ENCODE measurements at places on chromosomes 12 and 14. TPM values are rescaled to one million over a fixed set of nuclear protein-coding genes. Genes with fewer than 3 reads are reported as not detected.

DNA sequence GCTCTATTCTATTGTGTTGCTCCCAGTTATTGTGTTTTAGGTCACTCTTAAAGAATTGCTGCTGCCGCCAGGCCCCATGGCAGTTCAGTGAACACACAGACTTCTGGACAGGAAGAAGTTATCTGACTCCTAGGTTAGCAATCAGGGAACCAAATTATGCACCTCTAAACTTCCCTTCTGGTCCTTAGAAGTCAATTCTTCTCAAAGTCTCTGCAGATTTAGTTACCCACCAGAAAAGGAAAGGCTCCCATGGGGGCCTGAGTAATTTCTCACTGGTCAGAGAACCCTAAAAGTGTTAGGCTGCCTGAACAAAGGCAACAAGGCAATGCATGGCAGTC, 10.0 kb downstream of the EMP1 start:
- no peak for DNase-seq
- peak overlapping the region; percentile 97 for H3K27ac ChIP-seq
- no peak overlapping the region for H3K4me3 ChIP-seq
- peaks cover 88% of the 10 kb centered on the region for H3K4me1 ChIP-seq

Gene RFX4
- total RNA-seq, result not detected

DNA sequence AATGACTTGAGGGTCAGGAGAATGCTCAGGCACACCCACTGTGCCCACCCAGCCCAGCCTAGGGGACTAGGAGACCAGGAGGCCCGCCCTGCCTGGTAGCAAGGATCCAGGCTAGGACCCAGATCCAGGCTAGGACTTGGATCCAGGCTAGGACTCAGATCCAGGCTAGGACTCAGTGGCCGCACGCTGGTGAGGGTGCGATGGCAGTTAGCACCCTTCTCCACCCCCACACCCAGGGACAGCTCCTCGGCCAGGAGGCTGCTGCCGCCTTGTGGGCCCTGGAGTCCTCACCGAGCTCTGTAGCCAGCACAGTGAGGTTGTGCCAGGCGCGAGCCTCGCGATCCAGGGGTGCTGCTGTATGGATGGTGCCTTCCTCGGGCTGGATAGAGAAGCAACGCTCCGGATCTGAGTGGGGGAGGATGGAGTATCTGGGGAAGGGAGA, 5.1 kb downstream of the CDH24 start:
- H3K27ac ChIP-seq, result no peak overlapping the region
- H3K36me3 ChIP-seq, result peaks cover 7% of the 10 kb centered on the region
- H3K4me1 ChIP-seq, result peaks cover 19% of the 10 kb centered on the region
- no peak for DNase-seq
- no peak overlapping the region for H3K4me3 ChIP-seq

DNA sequence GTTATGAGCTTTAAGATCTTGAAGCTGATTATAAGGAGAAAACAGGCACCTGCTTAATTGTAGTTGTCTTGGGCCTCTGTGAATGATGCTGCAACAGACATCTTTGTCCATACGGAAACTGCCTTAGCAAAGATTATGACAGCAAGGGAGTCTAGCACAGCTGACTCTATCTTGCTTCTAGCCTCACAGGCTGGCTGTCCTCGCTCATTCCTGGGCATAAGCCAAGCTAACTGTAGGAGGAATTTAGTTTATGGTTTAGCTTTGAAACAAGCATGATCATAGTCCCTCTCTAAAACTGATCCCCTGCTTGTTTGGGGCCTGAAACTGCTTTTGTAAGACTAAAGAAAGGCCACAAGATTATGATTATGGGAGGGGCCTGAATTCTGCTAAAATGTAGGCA, 74.3 kb upstream of the C14orf132 start:
- H3K4me1 ChIP-seq, result no peaks in the 10 kb centered on the region
- H3K27ac ChIP-seq, result no peak overlapping the region
- no peaks in the 10 kb centered on the region for H3K27me3 ChIP-seq
- H3K36me3 ChIP-seq, result no peaks in the 10 kb centered on the region
- H3K4me3 ChIP-seq, result no peak overlapping the region

Gene AICDA
- not detected for total RNA-seq

Gene CACNA1C
- 17.0 TPM for total RNA-seq

DNA sequence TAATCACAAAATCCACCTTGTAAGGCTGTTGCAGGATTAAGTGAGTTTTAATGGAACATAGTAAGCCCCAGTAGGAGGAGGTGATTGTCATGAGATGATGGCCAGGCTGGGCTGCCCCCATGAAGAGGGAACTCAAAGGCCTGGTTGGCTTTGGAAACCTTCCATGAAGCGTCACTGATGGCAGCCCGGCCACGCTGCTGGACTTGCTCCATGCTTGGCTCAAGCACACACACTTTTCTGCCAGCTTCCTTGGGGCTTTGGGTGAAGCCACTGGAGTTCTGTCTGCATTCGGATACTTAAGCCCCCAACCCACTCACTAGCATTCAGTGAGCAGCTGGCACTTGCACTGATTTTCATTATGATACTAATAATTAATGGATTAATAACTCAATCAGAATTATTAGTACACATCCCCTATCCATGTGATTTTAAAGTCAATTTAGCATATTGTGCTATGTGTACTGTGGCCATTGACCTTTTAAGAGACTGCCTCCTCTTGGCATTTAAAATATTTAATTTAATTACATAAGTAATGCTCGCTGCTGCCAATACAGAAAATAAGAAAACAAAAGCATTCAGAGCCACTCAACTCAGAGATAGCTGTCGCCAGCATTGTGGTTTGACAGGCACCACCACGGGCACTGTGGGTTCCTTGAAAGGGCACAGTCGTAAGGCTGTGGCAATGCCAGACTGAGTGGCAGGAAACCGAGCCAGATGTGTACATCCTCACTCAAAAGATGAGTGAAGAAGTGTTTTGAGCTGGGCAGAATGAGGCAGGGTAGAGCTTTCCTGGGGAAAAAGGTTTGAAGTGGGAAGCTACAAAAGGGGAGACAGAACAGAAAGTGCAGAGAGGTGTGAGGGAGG, 15.9 kb downstream of the KRT85 start:
- no peak for DNase-seq
- H3K27me3 ChIP-seq, result peaks cover 11% of the 10 kb centered on the region
- H3K27ac ChIP-seq, result no peak overlapping the region
- no peaks in the 10 kb centered on the region for H3K36me3 ChIP-seq
- no peak overlapping the region for H3K4me3 ChIP-seq

DNA sequence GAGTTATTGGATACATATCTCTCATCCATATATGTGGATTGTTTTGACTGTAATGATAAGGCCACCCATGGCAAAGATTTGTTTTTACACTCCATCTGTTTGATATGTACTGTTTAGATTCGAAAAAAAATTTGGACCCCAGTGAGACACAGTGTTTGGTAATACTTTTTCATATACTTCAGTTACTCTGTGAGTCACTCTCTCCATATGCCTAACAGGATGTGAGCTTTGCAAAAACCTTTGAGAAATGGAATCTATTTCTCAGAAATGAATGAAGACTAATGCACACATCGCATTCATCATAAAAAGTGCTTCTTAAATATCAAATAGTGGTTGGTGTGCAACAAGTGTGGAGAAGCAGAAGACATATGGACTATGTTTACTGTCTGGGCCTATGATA, 781.5 kb downstream of the SLC6A15 start:
- no peak for DNase-seq
- H3K27me3 ChIP-seq, result no peaks in the 10 kb centered on the region

Gene AMDHD1
- 0.41 TPM for total RNA-seq

DNA sequence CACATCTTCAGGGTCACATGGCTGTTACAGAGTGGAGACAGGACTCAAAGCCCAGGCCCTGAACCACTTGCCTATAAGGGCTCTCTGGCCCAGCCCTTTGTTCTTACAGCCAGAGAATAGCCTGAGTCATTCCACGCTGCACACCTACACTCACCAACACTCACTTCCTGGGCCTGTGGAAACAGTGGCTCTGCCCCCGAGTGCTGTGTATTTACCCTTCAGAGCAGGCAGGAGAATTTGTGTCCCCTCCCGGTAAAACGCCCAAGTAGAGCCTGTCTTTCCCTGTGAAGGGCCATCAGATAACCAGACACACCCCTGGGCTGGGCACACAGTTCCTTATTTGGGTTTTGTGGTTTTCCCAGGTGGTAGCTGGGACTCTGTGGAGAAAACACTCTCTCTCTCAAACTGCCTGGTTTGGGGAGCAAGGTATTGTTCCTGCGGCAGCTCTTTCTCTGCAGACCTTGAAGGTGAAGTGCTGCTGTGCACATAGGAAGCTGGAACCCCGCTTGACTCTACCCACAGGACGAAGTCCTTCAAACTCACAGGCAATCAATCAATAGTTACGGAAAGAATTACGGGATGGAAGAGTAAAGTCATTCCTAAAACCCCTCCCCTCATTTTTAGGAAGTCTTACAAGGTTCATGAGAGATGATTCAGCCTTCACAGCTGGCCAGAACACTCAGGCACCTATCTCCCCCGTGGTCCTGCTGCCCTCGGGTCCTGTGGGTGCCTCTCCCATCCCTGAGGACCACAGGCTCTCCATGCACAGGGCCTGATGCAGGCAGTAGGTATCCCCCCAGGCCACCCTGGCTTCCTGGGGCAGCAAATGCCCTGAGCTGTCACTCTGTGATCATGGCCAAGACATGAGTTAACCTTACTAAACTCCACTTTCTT, 20.3 kb downstream of the FIGNL2 start:
- H3K4me3 ChIP-seq, result no peak overlapping the region
- DNase-seq, result no peak
- H3K27ac ChIP-seq, result no peak overlapping the region
- H3K27me3 ChIP-seq, result 0 out of 2 replicates have a peak, but pooled peaks cover 9% of the 10 kb centered on the region
- no peaks in the 10 kb centered on the region for H3K36me3 ChIP-seq

Gene TTC5
- total RNA-seq, result 20.7 TPM

DNA sequence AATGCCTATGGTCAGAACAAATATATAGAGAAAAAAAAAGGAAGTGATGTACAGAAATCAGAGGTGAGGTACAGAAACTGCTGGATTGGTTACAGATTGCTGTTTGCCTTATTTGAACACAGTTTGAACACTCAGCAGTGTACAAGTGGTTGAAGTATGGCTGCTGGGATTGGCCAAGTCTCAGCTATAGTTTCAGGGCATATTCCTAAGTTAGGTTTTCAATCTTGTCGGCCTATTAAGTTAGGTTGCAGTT, 146.4 kb downstream of the LLPH start:
- DNase-seq, result no peak
- H3K4me1 ChIP-seq, result no peaks in the 10 kb centered on the region
- H3K27ac ChIP-seq, result no peak overlapping the region
- no peak overlapping the region for H3K4me3 ChIP-seq
- H3K36me3 ChIP-seq, result no peaks in the 10 kb centered on the region

DNA sequence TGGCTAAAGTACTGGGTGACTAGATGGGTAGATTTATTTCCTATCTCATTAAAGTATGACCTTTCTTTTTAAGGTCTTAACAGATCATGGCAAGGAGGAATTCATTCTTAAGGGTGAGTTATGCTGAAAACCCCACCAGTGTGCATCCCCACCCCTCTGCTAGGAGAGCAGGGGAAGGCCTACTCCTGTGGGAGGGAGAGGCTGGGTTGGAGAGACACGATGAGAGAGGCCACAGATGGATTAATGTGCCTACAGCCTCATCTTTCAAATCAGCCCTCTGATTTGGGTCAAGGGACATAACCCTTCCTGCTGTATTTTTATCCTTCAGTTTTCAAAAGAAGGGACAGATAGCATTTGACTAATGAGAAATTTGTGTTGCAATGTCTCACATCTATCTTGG, 185.5 kb downstream of the SSPN start:
- no peaks in the 10 kb centered on the region for H3K27me3 ChIP-seq
- no peak overlapping the region for H3K4me3 ChIP-seq
- no peak overlapping the region for H3K27ac ChIP-seq
- H3K4me1 ChIP-seq, result no peaks in the 10 kb centered on the region
- DNase-seq, result no peak
- H3K36me3 ChIP-seq, result peaks cover 39% of the 10 kb centered on the region

Gene INHBE
- total RNA-seq, result 2.5 TPM

GRCh38 chr12:86741531-86741930, 485.3 kb upstream of the MGAT4C start:
- H3K36me3 ChIP-seq, result no peaks in the 10 kb centered on the region
- peaks cover 2% of the 10 kb centered on the region for H3K27me3 ChIP-seq
- H3K27ac ChIP-seq, result no peak overlapping the region
- H3K4me1 ChIP-seq, result no peaks in the 10 kb centered on the region

Gene KRT74
- total RNA-seq, result not detected

- H3K36me3 ChIP-seq, result no peaks in the 10 kb centered on the region
- no peaks in the 10 kb centered on the region for H3K4me1 ChIP-seq
- no peak for DNase-seq
Measured at GRCh38 chr14:81550001-81550637, 16.5 kb upstream of the SEL1L start.

DNA sequence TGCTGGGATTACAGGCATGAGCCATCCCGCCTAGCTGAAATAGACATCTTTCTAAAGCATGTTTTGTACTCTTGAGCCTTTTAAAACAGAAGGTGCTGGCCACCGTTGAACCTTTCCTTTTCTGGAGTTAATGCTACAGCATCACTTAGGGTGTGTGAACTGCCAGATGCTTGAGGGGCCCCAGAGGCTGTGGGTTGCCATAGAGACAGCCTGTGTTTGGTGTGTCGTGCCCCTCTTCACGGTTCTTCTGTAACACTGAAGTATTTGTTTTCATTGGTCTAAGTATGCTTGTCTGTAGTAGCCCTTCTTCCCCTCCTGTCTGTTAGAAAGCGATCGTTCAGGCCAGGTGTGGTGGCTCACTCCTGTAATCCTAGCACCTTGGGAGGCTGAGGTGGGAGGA, 30.8 kb downstream of the PLEKHG3 start:
- no peak overlapping the region for H3K4me3 ChIP-seq
- no peak overlapping the region for H3K27ac ChIP-seq
- H3K27me3 ChIP-seq, result no peaks in the 10 kb centered on the region
- H3K36me3 ChIP-seq, result peaks cover 89% of the 10 kb centered on the region

Gene PRH2
- total RNA-seq, result not detected

All from SJSA1 (cell line).